ENCODE measurements at places on chromosomes 1 and 21.

- DNase-seq = no peak
These were observed 66.3 kb downstream of the CNST start for GRCh38 chr1:246632281-246633168.

- DNase-seq = no peak
These were observed 43.3 kb downstream of the URB2 start for GRCh38 chr1:229669333-229669732.

- DNase-seq = no peak
These were observed 300.3 kb downstream of the ASTN1 start for GRCh38 chr1:176864211-176864610.

GRCh38 chr1:180112984-180113647 is 41.6 kb upstream of the QSOX1 start:
- no peak for DNase-seq

GRCh38 chr1:172473302-172473701 is 29.4 kb upstream of the PIGC start:
- DNase-seq = no peak
